ENCODE measurements at places on chromosomes 5 and 9.

- no peak for DNase-seq
These were observed 2.8 kb upstream of the PRLR start for GRCh38 chr5:35233121-35233520.

DNA sequence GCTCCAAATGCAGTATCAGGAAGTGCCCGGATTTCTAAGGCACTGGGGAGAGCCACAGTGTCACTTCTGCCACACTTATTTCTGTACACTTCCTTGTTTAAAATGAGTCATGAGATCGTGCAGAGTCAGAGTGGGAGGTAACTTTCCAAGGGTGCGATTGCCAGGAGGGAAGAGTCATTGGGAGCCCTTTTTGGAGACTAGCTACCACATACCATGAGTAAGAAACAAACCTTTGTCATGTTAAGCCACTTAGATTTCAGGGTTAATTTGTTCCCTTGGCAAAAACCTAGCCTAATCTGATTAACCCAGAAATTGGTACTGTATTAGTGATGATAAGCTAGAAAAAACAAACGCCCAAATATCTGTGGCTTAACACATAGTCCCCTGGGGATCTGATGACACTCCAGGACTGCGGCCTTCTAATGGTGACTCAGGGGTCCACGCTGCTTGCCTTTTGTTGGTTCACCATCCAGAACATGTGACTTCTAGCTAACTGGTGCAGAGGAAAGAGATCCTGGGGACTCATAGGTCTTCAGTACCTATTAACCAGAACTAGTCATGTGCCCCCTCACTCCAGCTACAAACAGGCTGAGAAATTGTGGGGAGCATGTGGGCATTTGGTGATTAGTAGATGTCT, 48.6 kb upstream of the TLE1 start:
- no peak for DNase-seq

DNA sequence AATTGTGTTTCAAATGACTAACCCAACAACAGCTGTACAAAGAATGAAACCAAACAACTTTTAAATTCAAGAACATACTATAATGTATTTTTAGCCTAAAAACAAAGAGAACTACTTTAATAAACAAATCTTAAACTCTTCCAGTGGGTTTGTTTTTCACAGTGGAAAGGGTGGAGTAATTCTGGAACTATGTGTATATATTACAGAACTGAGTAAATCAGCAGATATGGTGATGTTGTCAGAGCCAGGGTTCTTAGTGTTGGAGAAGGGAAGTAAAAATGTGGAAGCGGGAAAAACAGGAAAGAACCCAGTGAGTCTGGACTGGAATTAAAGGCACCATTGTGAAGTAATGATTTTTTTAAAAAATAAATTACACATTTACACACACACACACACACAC, 144.9 kb downstream of the CDK5RAP2 start:
- DNase-seq: no peak

DNA sequence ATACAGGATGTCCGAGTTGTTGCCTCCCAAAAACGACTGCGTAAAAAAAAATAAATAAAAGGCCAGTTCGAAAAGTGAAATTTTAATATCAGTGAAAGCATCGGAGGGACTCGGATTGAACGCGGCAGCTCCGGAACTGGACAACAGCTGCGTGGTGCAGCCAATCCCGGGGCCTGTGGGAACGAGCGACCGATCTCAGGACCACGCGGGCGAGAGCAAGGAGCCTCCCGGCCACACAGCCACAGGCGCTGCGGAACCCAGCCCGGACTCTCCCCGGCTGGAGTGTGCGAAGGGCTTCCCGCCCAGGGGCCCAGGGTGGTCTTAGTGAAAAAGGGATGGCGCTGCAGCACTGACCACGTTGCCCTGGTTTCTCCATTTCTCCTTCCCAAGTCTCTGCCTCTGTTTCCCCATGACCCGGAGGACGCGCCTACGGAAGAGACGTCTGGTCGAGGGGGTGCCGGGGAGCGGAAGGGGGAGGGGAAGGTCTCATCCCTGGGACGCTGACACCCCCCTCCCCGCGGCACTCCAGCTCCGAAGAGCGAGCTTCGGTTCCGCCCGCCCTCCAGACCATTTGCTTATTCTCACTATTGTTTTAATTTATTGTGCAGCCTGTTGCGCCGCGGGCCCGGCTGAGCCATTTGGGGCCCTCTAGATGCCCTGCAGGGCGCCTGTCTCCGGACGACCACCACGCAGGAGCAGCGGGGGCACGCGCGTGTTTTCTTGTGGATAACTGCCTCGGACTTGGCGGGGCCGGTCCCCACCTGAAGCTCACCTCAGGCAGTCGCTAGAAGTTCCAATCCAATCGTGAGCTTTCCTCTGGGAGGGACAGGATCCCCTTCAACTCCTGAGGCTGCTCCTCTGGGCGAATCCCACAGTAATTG, 303.0 kb downstream of the PARP8 start:
- DNase-seq: peak; percentile 50

Data from NCI-H1092 (cell line).